ENCODE measurements at places on chromosomes 2 and 18.

DNA sequence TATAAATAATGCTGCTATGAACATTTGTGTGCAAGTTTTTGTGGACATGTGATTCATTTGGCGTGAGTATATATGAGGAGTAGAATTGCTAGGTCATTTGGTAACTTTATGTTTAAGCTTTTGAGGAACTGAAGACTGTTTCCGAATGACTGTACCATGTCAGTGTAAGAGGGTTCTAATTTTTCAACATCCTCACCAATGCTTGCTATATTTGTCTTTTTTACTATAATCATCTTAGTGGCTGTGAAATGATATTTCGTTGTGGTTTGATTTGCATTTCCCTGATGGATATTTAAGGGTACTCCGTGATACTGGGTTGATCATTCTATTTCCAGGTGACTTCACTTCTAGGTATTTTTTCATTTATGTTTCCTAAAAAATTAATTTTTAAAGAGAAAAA lies 241.1 kb downstream of the BCL2 start:
- DNase-seq: no peak

DNA sequence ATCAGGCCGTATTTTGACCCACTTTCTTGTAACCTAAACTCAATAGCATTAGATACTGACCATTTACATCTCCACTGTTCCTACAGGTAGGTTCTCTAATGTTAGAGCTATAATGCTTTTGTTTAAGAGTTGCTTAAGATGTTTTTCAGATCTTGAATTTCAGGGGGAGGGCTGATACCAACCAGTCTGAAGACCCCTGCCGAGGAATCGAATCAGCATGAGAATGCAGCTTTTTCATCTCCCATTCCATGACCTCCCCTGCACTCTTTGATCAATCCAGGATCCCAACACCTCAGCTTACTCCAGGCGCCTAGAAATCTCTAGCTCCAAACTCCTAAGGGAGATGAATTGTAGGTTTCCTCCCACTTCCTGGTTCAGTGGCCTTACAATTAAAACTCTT lies 120.5 kb upstream of the MC4R start:
- DNase-seq: no peak

GRCh38 chr2:131426727-131427126 lies 49.2 kb upstream of the TUBA3D start:
- no peak for DNase-seq

- no peak for DNase-seq
Measured at GRCh38 chr2:151777487-151777886, 43.2 kb upstream of the NEB start.

- DNase-seq: no peak
Measured at GRCh38 chr2:50263728-50264127, 768.2 kb downstream of the NRXN1 start.

DNA sequence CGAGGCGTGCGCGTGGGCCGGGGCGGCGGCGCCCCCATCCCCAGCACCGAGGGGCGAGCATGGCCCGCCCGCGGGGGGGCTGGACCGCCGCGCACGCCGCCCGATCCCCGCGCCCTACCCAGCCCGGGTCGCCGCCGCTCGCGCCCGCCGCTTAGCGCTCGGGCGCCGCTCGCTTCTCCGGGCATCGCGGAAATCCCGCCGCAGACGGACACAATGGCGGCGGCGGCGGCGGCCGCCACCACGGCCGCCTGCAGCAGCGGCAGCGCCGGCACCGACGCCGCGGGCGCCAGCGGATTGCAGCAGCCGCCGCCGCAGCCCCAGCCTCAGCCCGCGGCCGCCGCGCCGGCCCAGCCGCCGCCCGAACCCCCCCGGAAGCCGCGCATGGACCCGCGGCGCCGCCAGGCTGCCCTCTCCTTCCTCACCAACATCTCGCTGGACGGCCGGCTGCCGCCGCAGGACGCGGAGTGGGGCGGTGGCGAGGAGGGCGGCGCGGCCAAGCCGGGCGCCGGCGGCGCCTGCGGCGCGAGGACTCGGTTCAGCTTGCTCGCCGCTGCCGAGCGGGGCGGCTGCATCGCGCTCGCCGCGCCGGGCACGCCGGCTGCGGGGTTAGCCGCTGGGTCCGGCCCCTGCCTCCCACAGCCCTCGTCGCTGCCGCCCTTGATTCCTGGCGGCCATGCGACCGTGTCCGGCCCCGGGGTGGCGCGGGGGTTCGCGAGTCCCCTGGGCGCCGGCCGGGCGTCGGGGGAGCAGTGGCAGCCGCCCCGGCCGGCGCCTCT lies 453 bp downstream of the CABLES1 start:
- no peak for DNase-seq

DNA sequence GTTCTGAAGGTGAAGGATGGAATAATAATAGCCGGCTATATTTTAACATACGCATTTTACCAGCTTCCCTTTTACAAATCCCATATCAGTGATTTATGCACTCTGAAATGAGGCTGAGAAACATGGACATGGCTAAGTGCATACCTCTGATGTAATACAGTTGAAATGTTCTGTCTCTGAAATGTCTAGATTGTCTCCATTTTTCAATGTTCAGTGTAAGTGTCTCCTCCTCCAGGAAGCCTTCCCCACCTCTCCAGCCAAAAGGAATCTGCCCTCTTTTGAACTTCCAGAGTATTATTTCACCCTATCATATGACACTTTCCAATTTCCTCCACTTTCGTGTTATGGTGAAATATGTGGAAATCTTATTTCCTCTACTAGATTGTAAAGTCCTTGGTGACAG lies 29.5 kb upstream of the ME2 start:
- DNase-seq: no peak

DNA sequence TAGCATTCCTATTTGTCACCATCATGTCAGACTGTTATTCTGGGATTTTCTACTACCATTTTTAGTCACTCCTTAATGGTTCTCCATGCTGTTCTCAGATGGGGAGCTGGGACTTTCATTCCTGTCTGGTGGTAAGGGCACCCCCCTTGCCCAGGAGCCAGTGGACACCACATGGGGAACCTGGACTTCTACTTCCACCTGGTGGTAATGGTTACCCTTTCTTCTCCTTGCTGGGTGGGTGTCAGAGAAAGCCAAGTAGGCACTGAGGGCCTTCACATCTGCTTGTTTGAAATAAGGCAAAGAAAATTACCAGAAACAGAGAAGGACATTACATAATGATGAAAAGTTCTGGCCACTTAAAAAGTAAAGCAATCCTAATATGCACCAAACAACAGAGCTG lies 239.8 kb downstream of the FHOD3 start:
- DNase-seq: no peak

DNA sequence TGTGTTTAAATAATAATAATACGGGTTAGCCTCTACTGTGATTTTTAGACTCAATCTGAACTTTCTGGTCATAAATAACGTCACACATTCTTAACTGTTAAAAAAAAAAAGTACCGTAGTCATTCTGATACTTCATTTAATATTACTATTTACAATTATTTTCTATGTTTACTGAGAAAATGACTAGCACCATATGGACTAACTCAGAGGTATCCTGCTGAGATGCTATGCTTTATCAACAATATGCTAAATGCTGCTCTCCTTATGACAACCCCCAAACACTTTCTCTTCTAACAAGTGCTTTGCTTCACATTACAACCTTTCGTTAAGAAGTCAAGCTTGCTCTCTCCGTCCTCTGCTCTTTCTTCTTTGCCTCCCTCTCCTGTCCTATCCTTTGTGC lies 182.1 kb downstream of the AFF3 start:
- no peak for DNase-seq

All from fibroblast of skin of left quadriceps (primary cell).